ENCODE measurements at places on chromosomes 4 and X.

GRCh38 chrX:129959493-129959832 lies 23.0 kb upstream of the BCORL1 start:
- DNase-seq: no peak

DNA sequence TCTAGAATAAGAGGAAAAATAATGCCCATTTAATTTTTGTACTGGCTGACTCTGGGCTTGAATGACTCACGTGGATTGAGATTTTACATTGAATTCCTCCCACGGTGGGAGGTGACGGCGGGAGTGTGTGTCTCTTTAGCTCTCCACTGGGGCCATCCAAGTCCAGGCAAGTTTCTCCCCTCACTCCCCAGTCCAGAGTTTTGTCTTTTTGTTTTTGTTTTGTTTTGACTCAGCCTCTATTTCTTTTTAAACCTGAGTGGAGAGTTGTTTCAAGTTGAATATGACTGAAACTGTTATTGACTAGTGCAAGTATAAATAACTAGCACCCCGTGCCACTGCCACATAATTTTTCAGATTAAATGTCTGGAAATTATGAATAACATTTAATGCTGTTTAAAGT lies 13.6 kb downstream of the CHST7 start:
- DNase-seq: no peak

DNA sequence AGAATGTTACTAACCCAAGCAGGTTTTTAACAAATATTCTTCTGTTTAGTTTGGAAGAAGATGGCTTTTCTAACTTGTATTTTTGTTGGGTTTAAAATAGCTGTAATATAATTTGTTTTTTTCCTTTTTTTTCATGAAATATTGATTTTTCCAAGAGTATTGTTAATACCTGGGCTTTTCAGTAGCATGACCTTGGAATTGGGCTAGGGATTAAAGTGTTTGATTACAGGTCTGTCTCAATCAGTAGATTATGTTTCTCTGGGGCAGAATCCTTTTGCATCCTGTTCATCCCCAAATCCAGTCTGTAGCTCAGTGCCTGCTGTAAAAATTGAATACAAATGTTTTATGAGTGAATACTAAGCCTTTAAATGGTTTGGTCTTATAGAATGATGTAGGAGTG lies 479.8 kb downstream of the RAPGEF2 start:
- no peak for DNase-seq

GRCh38 chrX:47501226-47502074 lies 18.4 kb upstream of the ZNF41 start:
- DNase-seq: no peak

DNA sequence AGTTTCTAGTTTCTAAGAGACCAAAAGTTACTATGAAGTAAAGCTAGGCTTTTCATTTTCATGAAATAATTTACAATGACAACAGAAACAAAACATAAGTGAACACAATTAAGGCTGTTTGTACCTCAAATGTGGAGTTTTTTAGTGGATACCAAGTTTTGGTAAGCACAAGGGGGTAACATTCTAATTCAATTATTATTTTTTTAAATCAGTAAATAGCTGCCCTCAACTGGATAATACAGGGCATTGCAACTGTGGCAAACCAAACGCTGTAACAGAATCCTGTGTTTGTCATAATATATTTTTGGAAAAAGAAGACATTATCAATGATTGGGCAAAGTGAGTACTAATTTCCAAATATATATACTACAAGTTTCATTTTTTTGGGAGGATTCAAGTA lies 150.3 kb downstream of the FBXW7 start:
- no peak for DNase-seq

GRCh38 chr4:75637176-75637575 lies 6.8 kb upstream of the CDKL2 start:
- no peak for DNase-seq

DNA sequence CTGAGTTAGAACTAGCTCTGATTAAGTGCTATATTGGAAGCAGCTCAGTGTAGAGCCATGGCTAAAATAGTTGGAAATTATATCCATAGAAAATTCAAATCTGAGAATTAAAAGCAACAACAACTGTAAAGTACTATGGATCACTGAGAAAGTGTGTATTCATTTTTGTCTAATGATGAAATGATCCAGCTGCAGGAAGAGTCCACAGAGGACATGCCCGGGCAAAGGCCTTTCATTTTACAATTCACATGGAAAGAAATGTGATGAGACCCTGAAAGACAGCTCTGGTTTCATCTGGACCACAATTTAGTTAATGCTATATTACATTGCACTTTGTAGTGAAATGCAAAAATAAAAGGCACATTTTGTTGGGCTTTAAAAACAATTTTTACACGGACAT lies 196.8 kb upstream of the FAT1 start:
- DNase-seq: no peak

DNA sequence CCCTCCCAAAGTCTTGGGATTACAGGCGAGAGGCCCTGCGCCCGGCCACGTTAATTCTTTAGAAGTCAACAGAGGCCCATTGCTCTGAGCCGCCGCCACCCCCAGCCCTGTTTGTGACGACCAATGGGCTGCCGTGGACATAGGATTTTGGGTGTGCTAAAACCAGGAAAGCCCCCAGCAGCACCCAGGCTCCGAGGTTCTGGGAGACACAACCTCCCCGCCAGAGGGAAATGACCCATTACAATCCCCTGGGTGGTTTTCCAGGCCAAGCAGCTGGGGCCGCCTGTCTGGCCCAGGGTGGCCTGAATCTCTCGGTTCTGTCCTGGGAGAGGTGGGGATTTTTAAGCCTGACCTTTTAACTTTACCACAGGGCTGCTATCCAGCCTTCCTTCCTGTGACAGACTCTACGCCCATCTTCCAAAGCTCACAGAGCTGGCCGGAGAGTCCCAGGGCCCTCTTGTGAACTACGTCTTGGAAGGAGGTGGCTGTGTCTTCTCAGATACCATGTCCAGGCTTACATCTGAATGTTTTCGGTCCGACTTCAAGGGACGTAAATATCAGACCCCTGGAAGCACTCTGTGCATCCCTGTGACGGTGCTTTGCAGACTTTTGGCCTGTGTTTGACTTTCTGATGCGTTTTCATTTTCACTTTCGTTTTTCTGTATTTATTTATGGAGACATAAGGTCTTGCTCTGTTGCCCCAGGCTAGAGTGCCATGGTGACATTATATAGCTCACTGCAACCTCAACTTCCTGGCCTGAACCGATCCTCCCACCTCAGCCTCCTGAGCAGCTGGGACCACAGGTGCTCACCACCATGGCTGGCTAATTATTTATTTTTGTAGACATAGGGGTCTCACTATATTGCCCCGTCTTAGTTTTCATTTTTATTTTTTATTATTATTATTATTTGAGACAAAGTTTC lies 36.0 kb downstream of the P2RY8 start:
- DNase-seq: no peak

- no peak for DNase-seq
Observed at GRCh38 chr4:3527914-3528876, 4.0 kb downstream of the LRPAP1 start.

DNA sequence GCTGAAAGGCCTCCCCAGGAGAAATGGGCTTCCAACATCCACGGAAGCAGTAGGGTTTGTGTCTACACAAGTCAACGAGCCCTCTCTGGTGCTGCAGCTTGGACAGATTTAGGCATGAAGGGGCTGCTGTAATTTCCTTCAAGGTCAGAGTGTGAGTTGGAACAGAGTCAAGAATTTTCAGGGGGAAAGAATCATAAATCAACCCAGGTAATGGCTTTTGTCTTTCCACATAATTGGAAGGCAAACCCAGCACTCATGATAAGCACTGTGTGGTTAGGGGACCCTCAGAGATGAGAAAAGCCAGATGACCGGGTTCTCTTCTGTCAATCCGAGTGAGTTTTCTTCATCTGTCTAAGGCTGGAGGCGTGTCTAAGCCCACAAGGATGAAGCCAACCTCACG lies 78.6 kb upstream of the MXRA5 start:
- DNase-seq: no peak

DNA sequence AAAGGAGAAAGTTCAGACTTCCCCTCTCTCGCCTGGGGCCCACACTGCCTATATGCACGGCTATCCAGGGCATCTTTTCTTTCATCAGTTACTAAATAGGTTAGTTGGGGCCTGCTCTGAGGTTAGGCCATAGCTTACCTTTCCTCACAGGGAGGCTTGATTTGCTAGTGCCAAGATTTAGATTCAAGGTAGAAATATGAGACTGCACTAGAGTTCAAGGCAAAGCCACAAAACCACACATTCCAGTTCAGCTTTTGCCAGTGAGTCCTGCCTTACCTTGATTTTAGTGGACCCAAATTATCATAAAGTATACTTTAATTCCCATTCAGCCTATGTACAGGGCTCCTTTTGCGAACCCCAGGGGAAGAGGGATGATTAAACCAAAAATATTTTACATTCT lies 762.8 kb downstream of the PDHA2 start:
- no peak for DNase-seq
